ENCODE measurements at places on chromosomes 2 and 18.
A peak's percentile ranks its signal among the peaks of the same experiment; 100 is the strongest.

GRCh38 chr2:118861731-118862130 is 14.3 kb upstream of the EN1 start:
- no peak for DNase-seq

DNA sequence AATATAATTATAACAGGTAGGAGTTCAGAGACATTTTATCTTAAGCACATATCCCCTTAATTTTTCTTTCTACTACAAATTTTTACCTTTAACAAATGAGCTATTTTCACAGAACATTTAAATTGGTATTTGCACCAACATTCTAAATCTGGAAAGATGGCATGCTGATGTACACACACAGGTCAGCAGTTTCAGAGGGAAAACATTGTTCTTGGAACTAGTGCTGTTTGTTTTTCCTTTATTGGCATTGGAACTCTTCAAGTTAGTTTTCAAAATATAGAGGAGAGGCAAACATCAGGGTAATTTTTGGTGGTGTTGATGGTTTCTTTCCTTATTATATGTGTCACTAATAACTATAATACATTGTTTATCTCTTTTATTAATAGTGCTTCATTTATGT is 155.3 kb downstream of the PHLPP1 start:
- no peak for DNase-seq

GRCh38 chr2:148794558-148794957 is 80.5 kb upstream of the KIF5C start:
- DNase-seq, result no peak

GRCh38 chr2:61785583-61785982 is 68.3 kb downstream of the FAM161A start:
- peak; percentile 80 for DNase-seq

DNA sequence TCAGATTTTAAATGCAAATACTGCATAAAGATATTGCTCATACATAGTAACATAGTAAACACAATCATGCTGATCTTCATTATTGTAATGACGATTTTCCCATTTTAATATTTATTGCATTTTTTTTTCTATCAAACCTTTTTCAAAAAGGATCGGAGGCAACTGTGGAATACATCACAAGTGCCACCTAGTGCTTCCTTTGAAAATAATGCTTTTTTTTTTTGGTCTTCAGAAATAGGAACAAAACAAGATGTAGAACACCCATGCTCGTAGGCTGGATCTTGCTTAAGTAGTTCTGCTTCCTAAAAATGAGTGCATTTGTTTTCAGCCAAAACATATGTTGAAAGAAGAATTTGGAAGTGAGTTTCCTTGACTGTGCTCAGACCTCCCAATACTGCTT is 35.7 kb upstream of the GPR155 start:
- DNase-seq, result no peak

DNA sequence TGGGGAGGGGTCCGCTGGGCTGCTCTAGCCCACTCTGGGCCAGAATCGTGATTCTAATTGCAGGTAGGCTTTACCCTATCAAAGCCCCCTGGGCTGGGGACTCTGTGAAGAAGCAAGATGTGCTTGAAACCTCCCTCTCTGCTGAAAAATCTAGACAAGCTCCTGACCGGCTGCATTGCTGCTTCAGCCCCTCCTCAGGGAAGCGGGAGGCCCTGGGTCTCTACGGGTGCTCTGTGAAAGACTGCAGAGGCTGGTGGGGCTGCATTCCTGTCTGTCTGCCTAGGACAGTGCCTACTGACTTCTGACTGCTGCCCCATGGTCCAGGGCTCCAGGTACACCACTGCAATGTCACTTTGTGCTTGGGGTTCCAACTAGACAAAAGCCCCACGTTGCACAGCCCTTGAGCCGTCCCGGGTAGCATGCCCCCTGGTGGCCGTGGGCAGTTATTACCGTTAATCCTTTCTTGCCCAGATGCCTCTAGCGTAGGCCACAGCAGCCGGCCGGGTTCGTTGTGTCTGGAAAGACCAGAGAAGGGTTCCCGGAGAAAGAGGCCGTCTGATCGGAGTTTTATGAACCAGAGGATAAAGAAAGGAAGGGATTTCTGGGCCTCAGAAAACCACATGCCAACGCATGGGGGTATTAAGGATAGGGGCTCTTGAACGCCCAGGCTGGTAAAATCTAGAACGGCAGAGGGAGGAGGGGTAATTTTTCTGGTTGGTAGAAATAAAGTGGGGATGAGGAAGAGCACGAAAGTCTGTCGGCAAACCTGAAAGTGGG is 15.9 kb upstream of the C1QL2 start:
- DNase-seq, result no peak

- DNase-seq, result no peak
These were observed 111.3 kb upstream of the TTC27 start for GRCh38 chr2:32516567-32516966.

DNA sequence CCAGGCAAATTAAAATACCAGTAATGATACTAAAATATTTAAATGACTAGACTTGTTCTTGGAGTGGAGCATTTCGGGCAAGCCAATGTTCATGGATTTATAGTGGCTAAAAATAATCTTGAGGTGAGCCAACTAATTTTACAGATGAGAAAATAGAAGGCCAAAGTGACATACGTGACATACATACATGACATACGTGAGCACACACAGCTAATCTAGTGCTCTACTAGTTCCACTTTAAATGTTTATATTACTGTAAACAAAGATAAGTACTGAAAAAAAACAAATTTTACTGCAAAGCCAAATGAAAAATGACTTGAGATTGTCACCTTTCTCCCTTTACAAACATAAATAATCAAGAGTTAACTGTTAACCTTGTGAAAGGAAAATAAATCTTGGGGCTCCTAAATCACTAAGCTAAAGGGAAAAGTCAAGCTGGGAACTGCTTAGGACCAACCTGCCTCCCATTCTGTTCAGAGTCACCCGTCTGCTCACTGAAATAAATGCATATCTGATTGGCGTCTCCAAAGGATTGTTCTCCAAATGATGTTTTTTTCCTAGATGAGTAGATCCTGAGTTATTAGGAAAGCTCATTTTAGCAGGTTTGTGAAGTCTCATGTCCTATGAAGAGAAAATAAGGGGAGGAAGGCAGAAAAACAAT is 96.7 kb downstream of the PMS1 start:
- DNase-seq, result no peak

Measured in NCI-H1930 (cell line).